Fibroblast of skin of left quadriceps (primary cell): ENCODE measurements at places on chromosomes 1 and 21.

DNA sequence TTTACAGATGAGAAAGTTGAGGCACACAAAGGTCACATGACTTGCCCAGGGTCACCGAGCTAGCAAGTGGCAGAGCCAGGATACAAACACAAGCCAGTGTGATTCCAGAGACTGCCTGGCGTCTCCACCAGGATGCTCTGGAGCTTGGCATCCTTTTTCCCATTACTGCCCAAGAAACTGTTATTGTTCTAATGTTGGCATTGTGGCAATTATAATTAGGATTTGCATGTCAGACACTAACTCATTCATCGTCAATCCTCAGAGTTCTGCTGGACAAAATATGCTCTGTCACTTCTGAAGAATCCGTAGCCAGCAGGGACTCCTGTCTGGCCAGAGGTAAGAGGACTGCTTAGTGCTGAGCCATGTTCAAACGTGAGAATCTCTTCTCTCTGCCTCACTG, 8.8 kb downstream of the KAZN start:
- no peak for DNase-seq

GRCh38 chr1:162189345-162189744, 119.9 kb downstream of the NOS1AP start:
- DNase-seq = no peak

- DNase-seq = no peak
Measured at GRCh38 chr1:235329139-235329902, 951 bp downstream of the GGPS1 start.

DNA sequence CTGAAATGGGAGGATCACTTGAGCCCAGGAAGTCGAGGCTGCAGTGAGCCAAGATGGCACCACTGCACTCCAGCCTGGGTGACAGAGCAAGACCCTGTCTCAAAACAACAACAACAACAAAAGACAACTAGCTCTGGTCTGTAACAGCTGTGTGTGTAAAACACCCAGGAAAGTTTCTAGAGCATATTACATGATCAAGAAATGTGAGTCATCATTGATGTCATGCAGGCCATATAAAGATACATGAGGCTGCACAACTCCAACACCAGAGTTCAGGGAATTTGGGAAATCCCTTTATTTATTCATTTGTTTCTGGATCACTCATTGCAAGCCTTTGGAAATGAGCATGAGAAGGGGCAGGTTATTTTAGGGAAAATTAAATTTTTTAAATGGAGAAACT, 50.3 kb upstream of the CTPS1 start:
- no peak for DNase-seq

DNA sequence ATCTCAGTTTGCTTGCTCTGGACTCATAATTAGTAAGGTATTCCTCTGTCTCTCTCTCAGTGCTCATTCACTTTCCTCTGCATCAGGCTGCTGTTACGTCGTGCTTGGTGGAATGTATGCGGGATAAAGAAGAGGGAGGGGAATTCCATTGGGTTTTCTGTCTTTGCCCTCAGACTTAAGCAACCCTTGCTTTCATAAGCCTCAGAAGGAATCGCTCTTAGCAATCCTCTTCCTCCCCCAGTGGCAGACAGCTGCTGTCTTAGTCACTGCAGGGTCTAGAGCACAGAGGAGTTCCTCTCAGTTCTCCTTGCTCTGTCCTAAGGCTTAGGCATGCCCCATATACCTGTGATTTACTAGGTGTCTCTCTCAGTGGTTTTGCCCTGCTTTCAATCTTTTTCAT, 19.1 kb upstream of the NTMT2 start:
- peak; percentile 95 for DNase-seq

DNA sequence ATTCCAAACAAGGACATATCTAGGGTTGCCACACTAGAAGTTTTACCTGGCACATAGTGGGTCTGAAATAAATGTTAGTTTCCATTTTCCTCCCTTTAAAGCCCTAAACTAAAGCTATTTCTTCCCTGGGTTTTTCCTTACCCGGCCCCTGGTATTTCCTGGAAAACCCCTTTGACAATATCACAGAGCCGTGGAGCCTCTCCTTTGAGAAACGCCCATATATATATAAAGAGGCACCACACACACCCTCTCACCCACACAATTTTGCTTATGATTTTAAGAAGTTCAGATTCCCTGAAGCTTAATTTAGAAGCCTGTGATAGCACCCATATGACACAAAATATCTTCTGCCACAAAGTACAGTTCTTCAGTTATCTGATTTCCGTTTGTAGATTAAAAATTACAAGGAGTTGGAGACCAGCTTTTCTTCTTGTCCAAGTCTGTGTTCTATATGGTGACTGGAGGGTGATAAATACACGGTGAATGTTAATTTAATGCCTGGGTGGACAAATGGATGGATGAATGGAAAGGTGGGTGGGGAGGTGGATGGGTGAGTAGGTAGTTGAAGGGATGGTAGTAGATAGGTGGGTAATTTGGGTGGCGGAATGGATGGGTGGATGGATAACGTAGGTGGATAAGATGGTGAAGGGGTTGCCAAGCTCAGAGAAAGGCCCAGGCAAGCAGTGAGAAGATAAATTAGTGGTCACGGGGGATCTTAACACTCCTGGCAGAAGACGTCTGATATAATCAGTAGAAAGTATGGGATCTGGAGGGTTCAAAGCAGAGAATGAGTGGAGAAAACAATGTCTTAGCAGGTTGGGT, 154.4 kb upstream of the FGGY start:
- DNase-seq = no peak

DNA sequence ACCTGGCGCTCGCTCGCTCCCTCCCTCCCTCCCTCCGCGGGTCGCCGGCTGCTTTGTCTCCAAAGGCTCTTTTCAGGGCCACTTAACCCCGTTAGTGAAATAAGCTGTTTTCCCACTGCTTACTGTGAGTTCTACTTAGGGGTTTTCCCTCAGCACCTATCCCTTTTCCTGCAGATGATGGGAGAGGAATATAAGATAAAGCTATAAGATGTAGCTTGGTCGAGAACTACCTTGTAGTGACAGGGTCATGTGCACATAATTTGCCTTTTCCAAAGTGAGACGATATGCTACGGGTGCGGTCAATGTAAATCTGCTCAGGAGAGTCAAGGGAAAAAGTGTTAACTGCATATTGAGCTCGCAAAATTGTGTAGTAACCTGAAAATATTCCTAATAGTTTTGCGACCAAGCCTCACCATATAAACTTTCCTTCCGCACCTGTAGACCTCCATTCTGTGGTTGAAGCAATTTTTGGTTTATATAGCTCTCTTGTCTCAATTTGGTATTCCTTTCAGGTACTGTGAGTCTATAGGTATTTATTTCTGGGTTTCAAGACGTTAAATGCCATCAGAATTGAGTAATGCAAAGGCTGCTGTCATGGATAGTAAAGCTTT, 55.8 kb upstream of the BOLA1 start:
- no peak for DNase-seq

GRCh38 chr1:116697548-116698243, 30.2 kb upstream of the IGSF3 start:
- no peak for DNase-seq

DNA sequence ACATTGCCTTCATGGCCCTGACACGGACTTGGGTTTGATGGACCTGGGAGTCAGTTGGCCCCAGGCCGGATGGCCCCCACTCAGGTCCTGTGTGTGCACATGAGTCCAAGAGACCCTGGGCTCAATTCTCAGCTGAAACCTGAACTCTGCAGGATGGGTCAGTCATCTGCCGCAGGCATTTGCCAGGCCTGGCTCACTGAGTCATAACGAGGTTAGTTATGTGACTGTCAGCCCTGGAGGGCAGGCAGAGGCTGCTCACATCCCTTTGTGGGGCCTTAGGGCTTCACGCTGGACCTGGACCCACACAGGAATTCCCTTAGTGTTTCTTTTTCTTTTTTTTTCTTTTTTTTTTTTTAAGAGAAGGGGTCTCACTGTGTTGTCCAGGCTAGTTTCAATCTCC, 46.5 kb downstream of the PSMG1 start:
- no peak for DNase-seq

DNA sequence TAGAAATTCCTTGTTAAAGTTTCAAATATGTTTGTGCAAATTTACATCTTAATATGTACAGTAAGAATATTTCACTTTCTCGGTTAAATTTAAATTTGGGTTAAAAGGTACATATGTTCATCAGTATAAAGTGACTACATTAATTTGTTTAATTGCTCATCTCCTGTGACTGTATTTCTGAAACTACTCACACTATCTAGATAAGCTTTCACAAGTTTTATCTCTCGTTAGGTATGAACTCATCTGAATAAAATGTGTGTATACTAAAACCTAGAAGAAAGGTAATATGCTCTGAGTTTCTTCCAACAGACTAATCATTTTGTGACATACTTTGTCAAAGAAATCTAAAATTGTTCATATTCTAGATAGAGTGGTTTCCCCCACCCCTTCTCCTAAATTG, 150.7 kb downstream of the PATJ start:
- DNase-seq = no peak

DNA sequence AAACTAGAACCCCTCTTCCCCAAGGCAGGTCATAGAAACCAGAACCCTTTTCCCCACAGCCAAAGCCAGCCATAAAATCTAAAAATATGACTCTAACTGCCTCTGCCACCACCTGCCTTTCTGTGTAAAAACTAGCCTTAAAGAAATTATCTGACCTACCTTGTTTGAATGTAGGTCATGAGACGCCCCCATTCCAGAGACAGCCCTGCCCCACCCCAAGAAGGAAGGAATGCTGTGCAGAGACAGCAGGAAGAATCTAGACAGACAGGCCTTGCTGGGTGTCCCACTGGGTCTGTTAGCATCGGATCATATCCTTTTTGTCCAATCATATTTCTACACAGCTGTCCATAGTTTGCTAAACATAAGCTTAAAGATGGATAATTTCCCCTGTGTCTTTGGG, 128.4 kb upstream of the RAB4A start:
- DNase-seq = no peak

DNA sequence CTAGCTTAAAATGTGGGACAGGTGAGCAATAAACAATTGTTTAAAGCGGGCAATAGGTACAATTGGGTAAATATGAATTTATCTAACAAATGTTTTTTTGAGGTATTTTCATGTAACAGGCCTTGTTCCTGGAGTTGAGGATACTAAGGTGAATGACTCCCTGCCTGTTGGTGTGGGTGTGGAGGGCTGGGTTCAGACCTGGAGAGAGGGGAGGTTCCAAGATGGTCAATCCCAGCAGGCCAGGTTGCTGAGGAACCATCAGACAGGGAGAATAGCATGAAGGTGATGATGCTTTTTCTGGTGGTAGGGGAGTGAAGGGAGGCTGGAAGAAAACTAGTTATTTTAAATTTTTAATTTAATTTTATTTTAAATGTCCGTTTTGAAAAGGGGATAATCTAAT, 46.3 kb downstream of the CDC14A start:
- DNase-seq = no peak

DNA sequence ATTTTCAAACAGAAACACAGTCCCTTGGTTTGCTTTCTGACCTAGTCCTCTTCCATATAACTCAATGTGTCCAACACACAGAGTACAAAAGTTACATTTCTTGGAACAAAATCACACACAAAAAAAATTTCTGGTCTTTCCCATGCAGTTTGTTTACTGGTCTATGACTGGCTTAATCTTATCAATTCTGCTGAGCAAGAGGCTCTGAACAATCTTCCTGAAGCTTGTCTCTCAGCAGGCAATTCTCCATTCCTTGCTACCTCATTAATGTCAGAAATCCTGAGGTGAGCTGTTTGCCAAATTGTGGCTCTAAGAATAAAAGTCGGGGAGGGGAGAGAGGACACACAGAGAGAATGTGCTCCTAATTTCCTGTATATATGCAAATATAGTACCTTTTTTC, 423.6 kb downstream of the HLX start:
- DNase-seq = no peak

- DNase-seq = no peak
Measured at GRCh38 chr1:147723691-147724323, 36.6 kb downstream of the GJA5 start.

DNA sequence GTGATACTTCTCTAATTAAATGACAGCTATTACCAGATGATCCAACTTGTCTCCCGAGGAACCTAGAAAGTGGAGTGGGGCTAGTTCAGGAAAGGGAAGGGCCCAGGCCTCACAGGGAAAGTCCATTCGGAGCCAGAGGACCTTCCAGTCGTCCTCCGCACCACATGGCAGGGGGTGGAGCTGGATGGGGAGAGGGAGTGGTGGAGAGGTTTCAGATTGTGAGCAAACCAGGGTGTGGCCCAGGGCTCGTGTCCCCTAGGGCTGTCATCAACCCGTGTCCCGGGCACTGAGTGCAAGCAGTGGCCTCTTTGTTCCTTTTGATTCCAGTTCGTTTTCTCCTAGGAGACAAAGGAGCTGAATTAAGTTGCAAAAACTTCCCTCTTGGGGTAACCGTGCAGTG, 114.9 kb downstream of the HUNK start:
- no peak for DNase-seq

DNA sequence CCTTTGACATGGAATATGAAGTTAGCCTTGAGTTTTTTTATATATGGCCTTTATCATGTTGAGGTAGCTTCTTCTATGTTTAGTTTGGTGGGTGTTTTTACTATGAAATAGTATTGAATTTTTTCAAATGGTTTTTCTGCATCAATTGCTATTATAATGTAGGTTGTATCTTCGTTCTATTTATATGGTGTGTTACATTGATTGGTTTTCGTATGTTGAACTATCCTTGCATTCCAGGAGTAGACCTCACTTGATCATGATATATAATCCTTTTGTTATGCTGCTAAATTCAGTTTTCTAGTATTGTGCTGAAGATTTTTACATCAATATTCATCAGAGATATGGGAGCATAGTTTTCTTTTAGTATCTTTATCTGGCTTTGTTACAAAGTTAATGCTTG, 55.8 kb downstream of the C1orf198 start:
- no peak for DNase-seq

- no peak for DNase-seq
Measured at GRCh38 chr1:116586741-116587143, 15.9 kb upstream of the CD58 start.

DNA sequence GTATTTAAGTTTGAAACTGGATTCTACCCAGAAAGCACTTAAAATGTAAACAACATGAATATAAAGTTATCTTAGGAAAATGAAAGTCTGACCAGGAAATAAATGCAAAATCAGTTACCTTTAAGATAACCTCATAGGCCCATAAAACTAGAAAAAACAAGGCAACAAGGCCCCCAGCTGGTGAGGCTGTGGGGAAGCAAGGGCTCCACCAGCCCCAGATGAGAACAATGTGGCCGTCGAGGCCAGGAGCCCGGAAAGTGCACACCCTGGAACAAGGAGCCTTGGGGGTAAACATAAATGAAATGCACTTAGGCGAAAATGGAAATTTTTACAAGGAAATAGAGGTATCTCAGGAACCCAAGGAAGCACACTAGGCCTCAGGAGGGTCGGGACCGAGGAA, 37.9 kb upstream of the BMP8B start:
- DNase-seq = no peak

- DNase-seq = no peak
Measured at GRCh38 chr1:164805399-164805798, 246.4 kb downstream of the PBX1 start.

- DNase-seq = no peak
Measured at GRCh38 chr1:145997016-145997717, 788 bp upstream of the TXNIP start.

DNA sequence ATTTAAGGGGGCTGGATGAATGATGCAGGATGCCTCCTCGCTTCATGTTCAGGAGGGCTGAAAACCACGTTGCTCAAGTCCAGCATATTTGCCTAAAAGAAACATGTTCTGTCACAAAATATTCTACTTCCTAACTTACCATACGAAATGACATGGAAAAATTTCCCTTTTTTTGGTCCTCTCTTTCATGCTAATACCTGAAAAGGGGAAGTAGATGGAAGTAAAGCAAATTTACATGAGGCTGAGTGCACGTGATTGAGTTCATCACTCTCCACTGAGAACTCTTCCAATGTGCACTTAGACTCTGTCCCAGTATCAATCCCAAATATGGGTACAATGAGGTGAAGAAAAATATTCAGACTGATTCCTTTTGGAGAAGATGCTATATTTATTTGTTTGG, 23.0 kb downstream of the XCL2 start:
- no peak for DNase-seq
